MV-4-11 (cell line): ENCODE measurements at places on chromosomes 13 and 19.

- DNase-seq = no peak
Measured at GRCh38 chr13:28297341-28297740, 159.0 kb downstream of the PAN3 start.

DNA sequence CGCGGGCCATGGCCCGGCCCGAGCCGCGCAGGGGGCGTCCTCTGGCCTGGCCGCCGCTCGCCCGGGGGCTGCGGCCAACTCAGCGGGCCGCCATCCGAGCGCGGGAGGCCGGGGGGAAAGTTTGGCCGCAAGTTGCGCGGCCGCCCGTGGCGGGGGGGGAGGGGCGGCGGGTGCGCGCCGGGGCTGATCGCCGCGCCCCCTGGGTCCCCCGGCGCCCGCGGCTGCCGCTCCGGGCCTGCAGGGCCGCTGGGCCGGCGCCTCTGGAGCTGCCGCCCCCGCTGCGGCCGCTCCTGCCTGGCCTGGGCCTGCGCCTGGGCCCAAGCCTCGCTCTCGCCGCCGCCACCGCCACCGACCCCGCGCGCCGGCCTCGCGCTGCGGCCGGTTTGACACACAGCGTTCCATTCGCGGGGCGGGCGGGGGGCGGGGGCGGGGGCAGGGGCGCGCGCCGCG is at the start of gene NR2F6:
NR2F6 (minus strand) TSS at position 385 of the 450 bp plus-strand sequence. CDS start 699 bp downstream, outside the sequence.
- DNase-seq = no peak

DNA sequence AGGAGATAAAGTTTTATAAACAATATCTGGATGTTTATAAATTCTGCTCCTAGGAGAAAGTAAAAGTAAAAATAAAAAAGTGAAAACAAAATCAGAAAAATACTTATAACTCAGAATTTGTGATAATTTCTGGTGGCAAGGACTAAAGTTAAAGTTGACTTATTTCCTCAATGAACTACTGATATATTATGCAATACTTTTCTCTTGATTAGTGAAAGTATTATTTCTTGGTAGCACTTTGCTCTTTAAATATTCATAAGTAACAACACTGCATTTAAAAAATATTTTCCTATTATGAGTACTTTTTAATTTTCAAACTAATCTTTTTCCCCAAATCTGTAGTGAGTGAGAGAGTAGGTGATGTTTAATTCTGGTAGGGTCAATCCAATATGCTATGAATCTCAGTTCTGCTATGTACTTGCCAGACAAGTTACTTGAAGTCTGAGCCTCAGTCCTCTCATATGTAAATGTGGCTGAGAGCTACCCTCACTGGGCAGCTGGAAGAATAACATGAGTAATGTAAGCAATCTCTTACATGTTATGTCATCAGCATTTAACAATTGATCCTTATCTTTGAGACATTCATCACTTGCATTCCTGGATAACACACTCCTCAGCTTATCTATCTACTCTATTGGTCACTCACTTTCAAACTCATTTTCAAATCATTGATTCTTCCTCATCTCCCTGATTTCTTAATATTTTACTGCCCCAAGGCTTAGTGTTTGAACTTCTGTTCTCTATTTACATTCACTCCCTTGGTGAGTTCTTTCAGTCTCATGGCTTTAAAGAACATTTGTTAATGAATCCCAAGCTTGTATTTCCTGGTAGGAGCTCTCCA is 239.0 kb downstream of the RGCC start:
- DNase-seq = peak; percentile 4

DNA sequence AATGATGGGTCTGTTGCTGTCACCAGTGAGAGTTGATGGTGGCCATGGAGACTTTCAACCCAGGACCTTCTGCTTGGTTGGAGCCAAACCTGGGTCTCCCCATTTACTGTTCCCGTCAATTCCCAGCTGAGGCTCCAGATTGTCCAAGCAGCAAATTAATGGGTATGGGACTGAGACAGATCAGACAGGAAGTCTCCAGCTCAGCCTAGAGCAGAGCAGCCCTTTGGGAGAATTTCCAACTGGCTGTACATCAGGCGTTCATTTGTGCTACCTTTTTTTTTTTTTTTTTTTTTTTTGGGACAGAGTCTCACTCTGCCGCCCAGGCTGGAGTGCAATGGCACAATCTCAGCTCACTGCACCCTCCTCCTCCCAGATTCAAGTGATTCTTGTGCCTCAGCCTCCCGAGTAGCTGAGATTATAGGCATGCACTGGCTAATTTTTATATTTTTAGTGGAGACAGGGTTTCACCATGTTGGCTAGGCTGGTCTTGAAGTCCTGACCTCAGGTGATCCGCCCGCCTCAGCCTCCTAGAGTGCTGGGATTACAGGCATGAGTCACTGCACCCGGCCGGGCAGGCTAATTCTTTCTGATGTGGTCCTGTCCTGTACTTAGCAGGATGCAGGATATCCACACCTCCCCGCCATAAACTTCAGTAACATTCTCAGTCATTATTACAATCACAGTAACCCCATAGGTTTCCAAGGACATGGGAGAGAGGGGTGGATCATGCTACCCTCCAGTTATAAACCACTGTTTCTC is 9.3 kb downstream of the MAP3K10 start:
- no peak for DNase-seq

DNA sequence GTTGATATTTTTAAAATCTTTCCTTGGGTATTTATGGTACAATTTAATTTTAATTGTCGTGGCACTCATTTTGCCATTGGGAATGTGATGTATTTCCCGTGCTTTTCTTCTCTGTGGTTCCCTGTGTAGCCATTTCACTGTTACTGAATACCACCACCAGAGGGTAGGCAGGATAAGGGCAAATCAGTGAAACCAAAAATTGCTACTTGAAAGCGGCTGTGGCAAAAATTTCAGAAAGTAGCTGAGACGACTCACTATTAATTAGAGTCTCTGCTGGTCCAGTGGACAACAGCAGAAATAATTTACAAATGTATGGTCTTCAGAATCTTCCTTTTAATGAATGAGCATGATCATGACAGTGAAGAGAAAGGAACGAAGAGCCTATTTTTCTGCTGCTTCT is 34.4 kb upstream of the MIR17HG start:
- peak; percentile 3 for DNase-seq

DNA sequence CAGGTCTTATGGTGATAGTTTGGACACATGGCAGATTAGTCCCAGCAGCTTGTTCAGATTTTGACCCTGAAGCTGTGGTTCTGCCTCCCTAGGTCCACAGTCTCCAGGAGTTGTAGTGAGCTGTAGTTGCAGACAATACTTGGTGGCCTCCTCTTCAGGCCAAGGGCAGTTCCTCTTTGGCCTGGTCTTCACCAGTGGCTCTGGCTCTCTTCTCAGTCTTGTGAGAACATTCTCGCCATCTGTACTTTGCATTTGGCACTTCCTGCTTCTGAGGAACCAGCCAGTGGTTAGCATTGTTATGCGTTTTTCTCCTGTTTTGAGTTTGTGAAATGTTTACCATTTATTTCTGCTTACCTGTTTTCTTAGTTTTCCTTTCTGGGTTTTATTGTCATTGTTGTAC is 40.7 kb downstream of the PCCA start:
- DNase-seq = peak; percentile 80

GRCh38 chr19:36113894-36114720 is 568 bp downstream of the POLR2I start:
- no peak for DNase-seq

- DNase-seq = no peak
Measured at GRCh38 chr19:55311397-55311796, 13.7 kb downstream of the TMEM150B start.

DNA sequence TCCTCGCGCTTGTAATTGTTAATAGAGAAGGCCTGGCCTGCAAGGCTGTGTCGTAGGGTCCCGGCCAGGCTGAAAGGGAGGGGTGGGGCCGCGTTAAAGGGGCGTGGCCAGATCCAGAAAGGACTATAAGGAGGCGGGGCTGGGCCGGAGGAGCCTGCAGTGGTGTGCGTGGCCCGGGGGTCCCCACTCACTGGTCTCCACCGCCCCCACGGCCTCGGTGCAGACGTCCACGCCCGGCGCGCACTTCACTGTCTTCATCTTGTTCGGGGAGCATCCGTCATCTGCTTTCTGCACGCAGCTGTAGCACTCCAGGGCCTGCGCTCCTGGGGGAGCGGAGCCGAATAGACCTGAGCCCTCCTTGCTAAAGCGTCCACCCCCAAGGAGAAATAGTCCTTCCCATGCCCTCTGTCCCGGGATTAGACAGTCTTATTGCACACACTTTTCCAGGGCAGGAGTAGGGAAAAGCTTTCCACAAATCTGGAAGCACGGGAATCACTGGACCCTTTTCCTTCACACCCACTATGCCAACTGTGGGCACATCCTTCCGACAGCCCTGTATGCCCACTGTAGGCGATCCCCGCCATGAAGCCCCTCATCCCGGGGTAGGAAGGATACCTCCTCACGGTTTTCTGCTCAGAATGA is 1.2 kb downstream of the LYPD3 start:
- DNase-seq = no peak

- DNase-seq = no peak
Measured at GRCh38 chr19:44948763-44949374, 3.0 kb downstream of the APOC2 start.

DNA sequence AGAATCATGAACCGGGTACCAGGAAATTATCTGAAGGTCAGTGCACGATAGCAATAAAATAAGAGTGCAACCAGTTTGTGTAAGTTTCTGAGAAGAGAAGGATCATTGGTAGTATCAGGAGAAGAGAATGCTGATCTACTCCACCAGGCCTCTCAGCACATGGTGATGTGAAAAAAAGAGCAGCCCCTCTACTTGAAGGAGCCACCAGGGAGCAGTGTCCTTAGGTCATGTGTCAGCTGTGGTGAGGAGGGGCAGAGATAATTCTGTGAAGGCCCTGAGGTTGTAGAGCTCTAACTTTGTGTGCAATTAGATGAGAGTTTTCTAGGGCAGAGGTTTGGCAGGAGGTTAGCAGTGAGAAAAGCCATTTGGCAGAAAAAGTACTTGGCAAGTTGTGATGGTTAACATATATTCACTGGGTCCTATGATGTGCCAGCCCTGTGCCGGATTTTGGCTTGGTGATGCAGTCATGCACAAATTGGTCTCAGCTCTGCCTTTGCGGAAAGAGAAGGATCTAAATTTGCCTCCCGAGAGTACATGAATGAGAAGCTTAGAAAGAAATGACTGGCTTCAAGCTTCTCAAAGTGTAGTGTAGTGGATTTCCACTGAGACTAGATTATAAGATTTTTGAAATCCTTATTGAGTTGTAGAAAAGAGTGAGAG is 19.2 kb upstream of the ZC3H13 start:
- no peak for DNase-seq

GRCh38 chr19:32718286-32718685 is 1.3 kb upstream of the TDRD12 start:
- no peak for DNase-seq

DNA sequence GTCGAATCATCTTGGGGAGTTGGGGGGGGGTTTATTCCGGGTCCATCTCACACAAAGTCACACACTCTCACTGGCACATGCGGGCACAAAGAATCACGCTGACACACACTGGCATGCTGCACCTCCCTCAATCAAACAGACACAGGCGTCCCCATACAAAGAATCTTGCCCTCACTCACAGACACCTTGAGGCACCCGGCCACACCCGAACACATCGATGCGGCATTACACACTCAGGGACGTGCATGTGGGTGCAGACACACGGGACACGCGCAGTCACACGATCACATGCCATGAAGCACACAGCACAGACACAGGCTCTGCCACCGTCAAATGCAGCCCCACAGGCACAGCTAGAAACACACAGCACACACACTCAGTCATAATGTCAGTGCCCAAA is 7.8 kb downstream of the NFIX start:
- DNase-seq = no peak

DNA sequence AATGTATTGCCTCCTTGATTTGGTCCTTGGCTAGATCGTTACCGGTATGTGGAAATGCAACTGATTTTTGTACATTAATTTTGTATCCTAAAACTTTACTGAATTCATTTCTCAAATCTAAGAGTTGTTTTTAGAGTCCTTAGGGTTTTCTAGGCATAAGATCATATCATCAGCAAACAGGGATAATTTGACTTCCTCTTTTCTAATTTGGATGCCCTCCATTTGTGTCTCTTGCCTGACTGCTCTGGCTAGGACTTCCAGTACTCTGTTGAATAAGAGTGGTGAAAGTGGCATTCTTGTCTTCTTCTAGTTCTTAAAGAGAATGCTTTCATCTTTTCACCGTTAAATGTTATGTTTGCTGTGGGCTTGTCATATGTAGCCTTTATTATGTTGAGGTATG is 12.0 kb upstream of the CYP2A13 start:
- peak; percentile 46 for DNase-seq

DNA sequence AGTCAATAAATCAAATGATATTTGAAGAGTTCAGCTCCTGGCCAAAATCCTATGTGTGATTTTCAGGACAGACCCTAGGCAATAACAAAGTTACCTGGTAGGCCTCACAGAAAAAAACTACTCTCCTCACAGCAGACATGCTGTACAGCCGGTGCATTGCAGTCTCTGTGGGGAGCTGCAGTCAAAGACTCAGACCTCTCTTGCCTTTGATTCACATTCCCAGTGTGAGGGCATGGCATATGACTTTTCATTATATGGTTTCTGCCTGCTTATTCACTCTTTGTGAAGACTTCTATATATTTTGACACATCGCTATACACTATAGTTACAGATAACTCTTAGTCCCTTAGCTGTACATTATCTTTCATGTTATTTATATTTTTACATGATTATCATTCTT is 2684.3 kb upstream of the PCDH20 start:
- no peak for DNase-seq

DNA sequence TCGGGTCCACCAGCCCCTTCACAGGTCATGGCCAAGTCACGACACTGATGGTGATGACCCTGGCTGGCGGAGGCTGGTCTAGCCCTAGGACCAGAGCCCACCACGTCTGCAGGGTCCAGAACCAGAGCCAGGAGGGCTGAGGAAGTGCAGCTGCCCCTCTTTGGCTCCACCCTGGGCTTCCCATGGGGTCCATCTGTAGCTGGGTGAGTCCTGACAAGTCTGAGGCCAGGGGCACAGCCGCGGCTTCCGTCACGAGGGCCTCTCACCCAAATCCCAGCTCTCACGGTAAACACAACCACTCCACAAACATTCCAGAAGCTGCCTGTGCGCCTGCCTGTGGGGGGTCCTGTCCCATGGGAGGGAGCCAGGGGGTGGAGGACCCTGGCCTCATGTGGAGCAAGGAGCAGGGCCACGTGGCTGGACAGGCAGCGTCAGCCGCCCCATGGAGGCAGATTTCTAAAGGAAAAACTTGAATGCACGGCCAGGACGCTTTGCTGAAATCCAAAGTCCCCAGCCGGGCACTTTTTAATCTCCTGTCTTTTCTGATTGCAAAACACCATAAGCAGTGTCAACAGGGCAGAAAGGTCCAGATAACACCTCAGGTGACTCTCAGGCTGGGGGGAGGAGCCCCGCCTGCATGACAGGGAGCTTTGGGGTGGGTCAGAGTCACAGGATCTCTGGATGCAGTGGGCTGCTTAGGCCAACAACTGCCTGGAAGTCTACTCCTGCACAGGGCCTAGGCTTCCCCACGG is 29.9 kb downstream of the CEBPG start:
- DNase-seq = no peak

GRCh38 chr19:35780717-35781116 is 5.4 kb downstream of the ARHGAP33 start:
- no peak for DNase-seq
